Inflammatory macrophage (primary cell): ENCODE measurements at places on chromosomes 12 and 14.
A peak's percentile ranks its signal among the peaks of the same experiment; 100 is the strongest.

DNA sequence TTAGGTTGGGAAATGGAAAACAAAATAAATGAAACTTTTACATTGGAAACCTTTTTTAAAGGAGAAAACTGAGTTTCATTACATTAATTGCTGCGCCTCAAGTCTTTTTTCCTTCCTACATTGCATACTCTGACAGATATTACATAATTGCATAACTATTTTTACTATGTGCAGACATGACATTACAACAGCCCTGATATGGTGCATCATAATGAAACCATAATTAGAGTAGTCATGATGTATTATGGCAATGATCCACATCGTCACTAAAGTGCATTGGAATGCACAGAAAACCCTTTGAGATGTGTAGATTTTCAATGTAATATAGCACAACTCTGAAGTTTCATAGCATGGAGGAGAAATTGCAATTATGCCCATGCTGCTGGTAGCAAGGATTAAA is 217.8 kb upstream of the NPAS3 start:
- DNase-seq: peak; percentile 15

DNA sequence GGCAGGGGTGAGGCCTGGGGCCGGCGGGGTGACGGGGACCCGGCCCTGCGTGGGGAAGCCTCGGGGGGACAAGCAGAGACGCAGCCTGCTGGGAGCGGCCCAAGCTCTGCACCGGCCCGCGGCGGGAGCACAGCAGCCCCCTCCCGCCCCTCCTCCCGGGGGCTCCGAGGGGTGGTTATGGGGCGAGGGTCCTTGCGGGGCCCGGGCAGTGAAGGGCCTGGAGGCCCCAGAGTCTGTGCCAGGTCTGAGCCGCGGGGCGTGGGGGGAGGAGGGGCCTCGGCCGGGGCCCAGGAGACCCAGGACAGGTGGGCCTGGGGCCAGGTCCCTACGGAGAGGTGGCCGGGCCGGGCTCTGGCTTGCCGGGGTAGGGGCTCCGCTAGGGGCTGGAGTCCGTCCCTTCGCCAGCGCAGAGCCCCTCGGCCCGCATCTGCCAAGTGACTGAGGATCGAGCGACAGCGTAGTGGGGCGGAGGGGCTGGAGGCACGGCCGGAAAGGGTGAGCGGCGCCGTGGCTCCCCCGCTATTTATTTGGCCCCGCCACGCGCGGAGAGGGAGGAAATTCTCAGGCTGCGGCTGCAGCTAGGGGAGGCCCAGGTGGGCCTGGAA is 495 bp downstream of the TMEM121 start:
- DNase-seq: no peak

GRCh38 chr12:71938728-71939385 is at the start of gene TPH2:
Gene TPH2, plus strand, starts transcription at chr12:71938845. Its CDS starts 142 bp downstream, at chr12:71938987.
- peak; percentile 17 for DNase-seq

DNA sequence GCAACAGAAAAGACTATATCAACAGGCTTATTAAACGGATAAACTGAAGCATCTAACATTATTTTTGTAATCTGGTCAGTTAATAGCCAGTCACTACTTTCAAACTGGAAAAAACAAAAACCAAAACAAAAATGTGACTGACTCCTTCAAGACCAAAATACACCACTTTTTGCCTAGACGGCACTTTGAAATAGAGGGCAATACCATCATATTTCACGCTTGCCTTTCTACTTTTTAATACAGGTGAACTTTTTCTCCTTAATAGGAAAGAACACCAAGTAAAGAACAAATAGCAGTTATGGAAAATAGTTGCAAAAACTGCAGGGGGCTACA is 550 bp upstream of the NUP107 start:
- no peak for DNase-seq
